ENCODE measurements at places on chromosomes 6 and 20.

DNA sequence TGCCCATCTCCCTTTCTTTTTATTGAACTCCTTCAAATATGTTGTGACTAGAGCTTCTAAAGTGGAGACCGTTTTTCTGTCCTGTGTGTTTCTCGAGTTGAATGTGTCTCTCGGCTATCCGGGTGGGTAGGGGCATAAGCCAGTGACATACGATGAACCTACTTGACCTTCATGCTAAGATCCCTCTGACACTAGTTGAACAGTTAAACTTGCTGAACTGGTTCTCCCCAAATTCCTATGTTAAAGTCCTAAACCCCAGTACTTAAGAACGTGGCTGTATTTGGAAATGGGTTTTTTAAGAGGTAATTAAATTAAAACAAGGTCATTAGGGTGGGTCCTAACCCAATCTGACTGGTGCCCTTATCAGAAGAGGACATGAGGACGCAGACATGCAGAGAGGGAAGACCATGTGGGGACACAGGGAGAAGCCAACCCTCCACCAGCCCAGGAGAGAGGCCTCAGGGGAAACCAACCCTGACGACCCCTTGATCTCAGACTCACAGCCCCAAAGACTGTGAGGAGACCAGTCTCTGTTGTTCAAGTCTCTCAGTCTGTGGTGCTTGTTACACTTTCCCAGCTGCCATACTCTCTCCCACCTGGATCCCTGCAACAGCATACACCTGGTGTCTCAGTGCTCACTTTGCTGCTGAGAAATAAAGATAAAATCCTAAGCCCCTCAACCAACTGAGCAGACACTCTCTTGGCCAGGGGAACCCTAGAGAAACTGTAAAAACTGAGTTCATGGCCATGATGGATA lies 208.4 kb downstream of the MYLK4 start:
- DNase-seq, result no peak

GRCh38 chr20:10478930-10479329 lies 43.8 kb downstream of the SLX4IP start:
- DNase-seq, result no peak

GRCh38 chr20:47796971-47797370 lies 11.7 kb upstream of the SULF2 start:
- DNase-seq, result no peak

DNA sequence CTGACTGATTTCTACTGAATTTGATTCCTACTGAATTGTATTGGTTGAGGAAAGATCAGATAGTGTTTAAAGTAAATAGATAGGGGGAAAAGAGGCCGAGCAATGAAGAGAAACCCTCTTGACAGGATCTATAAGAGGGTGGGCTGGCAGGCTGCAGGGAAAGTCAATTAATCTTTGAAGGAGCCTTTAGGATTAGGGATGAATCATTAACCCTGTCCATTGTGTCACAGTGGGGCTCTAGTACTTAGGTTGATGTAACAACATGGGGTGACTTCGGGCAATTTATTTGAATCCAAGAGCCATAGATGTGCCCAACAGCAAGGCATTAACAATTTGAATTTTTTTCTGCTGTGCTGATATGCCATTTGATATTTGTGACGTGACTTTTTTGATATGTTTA lies 7.5 kb downstream of the RFX6 start:
- DNase-seq, result no peak

- no peak for DNase-seq
Measured at GRCh38 chr6:44956396-44956795, 371.7 kb upstream of the RUNX2 start.

DNA sequence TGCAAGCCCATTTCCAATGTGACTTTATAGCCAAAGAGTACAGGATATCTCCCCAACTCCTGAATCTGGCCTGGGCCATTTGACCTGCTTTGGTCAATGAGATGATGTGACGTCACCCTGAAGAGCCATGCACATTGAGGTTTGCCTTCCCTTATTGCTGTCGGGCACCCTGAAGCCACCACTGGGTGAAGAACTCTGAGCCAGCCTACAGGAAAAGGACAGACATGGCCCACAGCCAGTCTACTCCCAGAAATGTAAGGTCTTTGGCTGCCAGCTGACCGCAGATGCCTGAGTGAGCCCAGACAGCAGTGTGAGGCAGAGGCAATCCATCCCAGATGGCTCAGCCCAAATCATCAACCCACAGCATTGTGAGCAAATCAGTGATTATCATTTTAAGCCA lies 3.7 kb upstream of the SYNDIG1 start:
- no peak for DNase-seq

DNA sequence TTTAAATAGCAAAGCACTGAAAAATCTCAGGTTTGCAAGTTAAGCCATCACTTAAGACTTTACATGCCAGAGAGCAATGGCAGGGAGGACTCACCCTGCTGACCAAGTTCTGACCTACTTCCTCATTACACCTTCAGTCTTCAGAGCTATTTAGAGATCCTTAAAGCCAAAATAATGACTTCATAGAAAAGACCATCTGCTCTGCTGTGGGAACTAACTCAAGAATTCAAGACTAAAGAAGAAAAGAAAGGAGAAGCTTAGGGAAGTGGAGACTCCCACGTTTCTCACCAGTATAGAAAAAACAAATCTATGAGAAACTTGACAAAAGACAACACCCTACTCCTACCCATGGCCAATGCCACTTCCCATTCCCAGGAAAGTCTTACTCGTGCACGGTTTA lies 28.6 kb downstream of the XPO5 start:
- no peak for DNase-seq

DNA sequence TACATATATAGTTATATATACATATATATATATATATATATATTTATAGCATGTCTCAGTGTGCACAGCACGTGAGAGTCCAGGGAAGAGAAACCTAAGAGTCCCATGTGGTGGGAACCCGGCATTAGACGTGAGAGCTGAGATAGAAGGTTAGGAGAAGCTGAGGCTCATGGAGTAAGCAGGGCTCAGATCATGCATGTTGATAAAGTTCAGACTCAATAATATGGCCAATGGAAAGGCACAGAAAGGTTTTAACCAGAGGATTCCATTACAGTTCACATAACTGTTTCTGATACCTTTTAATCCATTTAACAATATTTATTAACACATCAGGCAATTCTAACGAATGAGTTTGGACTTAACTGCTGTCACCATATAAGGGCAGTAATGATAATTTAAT lies 143.4 kb downstream of the MYB start:
- no peak for DNase-seq

GRCh38 chr6:4017834-4018170 lies 61.1 kb downstream of the FAM217A start:
- DNase-seq, result no peak

DNA sequence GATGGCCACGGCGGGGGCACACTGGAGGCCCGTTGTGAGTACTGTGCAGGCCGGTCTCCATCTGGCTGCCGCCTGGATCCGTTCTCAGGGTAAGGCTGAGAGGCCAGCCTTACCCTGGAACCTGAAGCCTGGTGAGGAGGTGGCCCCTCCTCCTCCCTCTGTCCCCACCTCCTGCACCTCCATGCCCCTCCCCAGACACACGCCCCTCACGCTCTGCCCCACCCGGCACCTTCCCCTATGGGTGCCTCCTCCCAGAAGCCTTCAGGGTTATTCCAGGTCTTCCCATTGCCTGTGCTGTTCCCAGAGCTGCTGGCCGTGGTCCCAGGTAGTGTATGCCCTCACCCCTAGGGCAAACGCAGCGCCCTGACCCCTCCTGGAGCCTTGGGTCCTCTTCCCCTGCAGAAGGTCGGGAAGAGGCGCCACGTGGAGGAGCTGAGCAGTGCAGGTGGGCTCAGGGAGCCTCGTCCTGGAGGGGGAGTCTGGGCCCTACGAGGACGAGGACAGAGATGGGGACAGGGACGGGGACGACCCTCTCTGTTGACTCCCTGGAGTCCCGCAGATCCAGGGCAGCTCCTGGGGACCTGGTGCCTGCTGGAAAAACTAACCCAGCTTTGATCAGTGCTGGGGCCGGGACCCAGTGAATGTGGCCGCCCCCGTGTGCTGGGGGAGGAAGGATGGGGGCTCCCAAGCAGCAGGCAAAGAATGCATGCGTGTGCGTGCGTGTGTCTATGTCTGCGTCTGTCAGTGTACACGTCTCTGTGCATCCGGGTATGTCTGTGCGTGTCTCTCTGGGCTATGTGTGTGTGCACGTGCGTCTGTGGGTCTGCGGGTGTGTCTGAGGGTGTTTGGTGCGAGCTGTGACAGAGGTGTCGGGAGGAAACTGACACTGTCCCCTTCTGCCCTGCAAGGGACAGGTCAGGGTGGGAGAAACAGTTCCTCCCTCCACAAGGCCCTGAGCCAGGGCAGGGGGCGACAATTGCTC lies 8.2 kb upstream of the HRH3 start:
- DNase-seq, result no peak

DNA sequence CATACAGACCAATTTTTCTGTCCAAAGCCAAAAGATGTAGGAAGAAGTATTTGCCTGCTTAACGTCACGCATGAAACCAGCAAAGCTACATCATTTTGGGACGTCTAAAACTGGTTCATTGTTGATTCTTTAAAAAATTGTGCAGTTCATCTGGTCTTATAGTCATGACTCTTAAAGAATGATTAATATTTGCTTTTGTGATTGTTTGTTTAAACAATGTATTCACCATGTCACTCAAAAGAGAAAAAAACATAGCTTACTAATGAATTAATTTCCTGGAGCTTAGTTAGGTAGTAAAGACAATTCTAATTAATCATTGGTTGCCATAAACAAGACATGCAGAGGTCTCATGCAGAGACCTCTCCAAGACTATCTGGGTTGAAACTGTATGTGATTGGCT lies 157.3 kb downstream of the RPS12 start:
- no peak for DNase-seq

GRCh38 chr6:56145616-56146015 lies 101.8 kb downstream of the COL21A1 start:
- DNase-seq, result no peak

GRCh38 chr6:167122041-167122826 lies 662 bp upstream of the CCR6 start:
- DNase-seq, result no peak

DNA sequence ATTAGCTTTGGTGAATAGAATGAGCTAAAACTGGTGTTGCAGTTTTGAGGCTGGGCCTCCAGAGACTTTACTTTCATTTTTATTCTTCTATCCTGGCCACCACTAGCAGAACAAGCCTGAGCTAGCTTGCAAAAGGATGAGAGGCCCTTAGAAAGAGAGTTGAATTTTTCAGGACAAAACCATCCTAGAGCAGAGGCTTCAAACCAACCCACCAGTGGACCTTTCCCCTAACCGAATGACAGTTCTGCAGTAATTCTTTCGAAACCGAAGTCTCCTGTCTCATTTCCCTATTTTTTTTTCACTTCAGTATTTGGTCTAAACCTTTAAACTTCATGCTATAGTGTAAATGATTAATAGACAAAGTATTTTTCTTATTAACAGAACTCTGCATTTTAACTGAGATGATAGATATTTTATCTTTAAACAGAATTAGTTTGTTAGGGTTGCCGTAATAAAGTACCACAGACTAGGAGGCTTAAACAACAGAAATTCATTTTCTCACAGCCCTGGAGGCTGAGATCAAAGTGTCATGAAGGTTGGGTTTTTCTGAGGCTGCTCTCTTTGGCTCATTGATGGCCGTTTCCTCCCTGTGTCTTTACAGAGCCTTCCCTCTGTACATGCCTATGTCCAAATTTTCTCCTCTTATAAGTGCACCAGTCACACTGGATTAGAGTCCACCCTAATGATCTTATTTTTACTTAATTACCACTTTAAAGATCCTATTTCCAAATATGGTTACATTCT lies 80.6 kb upstream of the PAK5 start:
- DNase-seq, result no peak

GRCh38 chr6:149484733-149485700 lies at the start of gene ZC3H12D:
Gene ZC3H12D, minus strand, starts transcription at chr6:149485014. Its CDS starts 10,471 bp downstream, at chr6:149474543.
- peak; percentile 87 for DNase-seq

GRCh38 chr6:19731282-19731681 lies 105.9 kb upstream of the ID4 start:
- no peak for DNase-seq

DNA sequence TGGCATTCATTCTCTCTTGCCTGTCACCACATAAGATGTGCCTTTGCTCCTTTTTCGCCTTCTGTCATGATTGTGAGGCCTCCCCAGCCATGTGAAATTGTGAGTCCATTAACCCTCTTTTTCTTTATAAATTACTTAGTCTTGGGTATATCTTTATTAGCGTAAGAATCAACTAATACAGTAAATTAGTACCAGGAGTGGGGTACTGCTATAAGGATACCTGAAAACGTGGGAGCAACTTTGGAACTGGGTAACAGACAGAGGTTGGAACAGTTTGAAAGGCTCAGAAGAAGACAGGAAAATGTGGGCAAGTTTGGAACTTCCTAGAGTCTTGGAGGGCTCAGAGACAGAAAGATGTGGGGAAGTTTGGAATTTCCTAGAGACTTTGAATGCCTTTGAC lies 46.6 kb downstream of the RNF182 start:
- no peak for DNase-seq

DNA sequence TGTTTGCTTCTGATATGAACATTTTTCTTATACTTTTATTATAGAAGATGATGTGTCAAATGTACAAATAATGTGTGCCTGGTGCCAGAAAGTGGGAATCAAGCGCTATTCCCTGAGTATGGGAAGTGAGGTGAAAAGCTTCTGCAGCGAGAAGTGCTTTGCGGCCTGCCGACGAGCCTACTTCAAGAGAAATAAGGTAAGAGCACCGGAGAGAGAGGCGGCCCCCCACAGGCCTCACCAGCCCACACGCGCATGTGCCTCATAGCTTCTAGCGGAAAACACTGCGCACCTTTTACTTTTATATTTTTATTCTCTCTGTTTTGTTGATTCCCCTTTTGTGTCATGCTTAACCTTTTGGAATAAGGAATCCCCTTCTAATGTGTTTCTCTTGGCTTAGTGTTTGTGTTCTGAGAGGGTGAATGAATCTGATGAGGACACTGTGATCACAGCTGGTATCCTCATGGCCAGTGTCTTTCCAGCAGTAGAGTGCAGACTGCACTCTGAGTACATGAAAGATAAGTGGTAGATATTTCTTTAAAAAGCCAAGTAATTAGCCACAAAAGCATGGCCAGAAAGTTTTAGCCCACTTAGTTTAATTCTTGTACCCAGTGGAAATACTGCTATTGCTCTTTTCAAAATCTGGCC lies 43.6 kb downstream of the SOBP start:
- DNase-seq, result no peak

- DNase-seq, result no peak
Measured at GRCh38 chr20:36991703-36992102, 40.2 kb upstream of the SAMHD1 start.

DNA sequence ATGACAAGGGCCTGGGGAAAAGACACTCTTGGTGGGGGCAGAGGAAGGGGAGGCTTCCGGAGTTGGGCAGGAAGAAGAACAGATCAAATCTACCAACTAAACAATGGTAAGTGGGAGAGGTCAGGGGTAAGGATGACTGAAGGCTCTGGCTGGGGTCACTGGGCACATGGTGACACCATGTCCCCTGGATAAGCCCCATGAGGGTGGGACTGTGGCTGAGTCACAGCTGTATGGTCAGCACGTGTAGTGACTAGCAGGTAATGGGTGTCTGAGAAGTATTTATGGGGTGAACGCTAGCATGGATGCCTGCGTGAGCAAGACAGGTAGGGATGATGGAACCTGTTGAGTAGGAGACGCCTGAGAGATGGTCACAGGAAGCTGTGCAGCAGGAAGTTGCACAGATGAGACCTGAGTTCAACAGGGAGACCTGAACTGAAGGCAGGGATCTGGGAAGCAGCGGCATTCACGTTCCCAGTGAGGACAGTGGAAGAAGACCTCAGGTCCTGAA lies 64.5 kb upstream of the SNX9 start:
- no peak for DNase-seq
